ENCODE measurements at places on chromosomes 3 and 15.

GRCh38 chr3:32281570-32282106 is 43.2 kb downstream of the CMTM8 start:
- DNase-seq: no peak

GRCh38 chr15:50904211-50904610 is 4.3 kb upstream of the AP4E1 start:
- no peak for DNase-seq

DNA sequence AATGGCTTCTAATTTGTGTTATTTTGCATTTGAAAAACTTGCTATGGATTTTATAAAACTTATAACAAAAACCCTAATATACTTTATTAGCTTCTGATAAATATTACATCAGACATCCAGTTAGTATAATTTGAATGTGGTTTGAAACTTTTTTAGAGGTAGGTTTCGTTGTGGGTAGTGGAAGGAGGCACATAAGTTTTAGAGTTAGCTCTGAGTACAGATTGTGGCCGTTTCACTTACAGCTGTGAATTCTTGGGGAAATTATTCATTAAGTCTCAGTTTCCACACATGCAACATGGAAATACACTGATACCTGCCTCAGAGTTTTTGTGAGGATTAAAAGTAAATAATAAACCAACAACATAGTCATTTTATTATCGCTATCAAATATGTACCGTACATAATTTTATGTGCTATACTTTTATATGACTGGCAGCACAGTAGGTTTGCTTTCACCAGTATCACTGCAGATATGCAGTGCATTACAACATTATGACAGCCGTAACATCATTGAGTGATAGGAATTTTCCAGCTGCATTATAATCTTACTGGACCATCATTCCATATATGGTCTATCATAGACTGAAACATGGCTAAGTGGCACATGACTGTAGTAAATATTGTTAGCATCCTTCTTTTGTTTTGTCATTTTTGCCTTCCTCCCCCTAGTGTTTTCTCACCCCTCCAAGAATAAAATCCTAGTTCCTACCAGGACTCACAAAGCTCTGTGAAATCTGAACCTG is 175.6 kb downstream of the AKAP13 start:
- DNase-seq: no peak

DNA sequence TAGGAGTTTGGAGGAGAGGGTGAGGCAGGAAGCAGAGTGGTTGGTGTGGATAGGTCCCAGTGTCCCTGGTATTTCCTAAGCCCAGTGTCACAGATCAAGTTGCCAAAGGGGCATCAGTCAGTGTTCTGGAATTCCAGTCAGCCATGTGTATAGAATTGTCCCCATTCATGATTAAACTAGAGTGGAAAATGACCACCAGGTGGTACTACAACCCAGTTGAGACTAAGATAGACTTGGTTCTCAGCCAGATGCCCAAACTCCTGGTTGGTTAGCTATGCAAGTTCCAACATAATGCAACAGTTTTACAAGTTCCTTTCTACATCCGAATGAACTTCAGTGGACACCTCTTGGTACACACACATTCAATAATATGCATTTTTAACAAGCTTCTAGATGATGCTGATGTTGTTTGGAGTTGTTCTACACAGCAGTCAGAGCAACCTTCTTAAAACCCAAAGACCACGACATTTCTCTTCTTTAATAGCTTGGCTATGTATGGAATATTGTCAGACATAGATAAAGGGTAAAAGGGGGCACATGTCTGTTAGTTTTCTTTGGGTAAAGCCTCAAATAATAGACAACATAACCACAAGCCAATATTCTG is 8.4 kb upstream of the ATR start:
- peak; percentile 19 for DNase-seq

- no peak for DNase-seq
Measured at GRCh38 chr3:4406746-4407568, 60.1 kb downstream of the SUMF1 start.

DNA sequence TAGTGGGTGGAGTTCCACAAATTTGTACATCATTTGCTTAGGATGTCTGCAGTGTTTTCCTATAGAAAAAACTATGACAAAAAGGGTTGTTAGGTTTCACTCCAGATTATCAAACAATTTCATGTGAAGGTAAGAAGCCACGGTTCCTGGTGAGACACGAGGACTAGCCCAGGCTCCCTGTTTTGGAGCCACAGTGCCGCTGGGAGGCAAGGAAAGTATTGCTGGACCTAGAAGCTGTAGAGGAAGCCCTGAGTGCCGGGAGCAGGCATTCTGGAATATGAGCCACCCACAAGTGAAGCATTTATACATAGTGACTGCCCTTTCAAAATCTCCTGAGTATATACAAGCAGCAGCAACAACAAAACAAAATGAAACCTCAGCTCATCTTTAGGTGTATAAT is 142.0 kb downstream of the GABRB3 start:
- no peak for DNase-seq

DNA sequence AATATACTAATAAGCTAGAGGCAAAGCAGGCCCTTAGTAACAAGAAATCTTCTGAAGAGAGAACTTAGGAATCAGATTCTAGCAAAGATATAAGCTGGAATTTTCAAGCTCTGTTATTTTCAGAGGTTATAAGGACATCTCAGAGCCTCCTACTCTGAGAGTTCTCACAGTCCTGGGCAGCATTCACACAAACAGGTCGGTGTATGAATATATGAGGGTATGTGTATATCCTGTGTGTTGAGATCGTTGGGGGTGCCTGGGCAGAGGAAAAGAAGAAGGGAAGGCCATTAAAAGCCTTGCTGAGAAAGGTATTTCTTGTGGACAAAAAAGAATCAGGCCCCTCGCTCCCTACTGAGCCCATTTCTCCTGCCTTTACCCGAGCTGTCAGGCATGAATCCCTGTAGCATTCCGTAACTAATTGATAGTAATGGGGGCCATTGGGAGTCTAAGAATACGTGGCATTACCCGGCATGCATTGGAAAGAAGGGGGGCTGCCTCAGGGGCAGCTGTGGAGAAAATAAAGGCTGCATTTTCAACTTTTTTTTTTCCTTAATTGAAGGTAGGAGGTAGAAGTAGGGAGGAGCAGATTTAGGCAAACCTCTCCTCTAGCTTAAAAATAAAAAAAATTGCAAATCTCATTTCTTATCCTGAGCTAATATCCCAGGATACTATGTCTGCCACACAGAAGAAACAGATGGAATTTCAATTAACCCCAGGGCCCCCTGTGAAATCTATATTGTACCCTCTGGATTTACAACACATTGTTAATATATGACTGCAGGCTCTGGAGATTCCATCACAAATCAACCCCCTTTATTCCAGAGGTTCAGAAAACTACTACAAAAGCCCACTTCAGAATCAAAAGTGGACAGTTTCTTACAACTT is 103.8 kb downstream of the GTPBP8 start:
- no peak for DNase-seq

GRCh38 chr3:150623945-150624344 is 20.8 kb downstream of the SELENOT start:
- DNase-seq: no peak

GRCh38 chr3:57557085-57557537 is 1.0 kb downstream of the PDE12 start:
- DNase-seq: peak; percentile 20

GRCh38 chr15:65918945-65919344 is 49.7 kb downstream of the RAB11A start:
- DNase-seq: no peak

DNA sequence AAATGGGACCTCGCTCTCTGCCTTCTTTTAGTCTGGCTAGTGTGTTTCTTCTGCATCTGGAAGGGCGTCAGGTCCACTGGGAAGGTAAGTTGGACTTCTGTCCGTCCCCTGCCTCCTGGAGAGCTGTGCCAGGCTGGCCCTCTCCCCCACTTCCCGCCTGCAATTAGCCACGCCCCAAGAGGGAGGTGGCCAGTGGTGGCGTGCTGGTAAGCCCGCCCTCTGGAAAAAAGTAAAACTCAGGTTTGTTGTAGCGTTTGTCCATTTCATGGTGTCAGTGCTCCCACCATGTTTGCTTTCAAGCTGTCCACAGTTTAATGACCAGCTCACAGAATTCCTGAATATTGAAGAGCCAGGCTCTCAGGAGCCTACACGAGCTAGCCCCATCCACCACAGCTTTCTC is 55.6 kb downstream of the SLC6A6 start:
- no peak for DNase-seq

DNA sequence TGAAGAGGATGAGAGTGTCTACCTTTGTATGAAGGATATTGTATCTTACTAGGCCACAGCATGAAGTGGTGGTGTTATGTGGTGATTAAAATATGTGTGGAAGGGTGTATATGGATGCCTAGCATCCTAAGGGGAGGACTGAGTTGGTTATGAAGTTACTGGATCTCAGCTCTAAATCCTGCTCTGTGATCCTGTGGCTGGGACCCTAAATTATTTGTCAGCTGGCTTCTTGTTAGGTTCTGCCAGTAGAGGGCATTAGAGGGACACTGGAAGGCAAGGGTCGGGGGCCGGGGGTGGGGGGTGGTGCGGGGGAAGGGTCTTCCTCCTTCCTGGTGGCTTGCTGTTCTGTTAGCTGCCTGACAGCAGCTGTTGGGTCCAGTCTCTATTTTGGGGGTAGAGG is 34.9 kb downstream of the MORF4L1 start:
- DNase-seq: no peak

DNA sequence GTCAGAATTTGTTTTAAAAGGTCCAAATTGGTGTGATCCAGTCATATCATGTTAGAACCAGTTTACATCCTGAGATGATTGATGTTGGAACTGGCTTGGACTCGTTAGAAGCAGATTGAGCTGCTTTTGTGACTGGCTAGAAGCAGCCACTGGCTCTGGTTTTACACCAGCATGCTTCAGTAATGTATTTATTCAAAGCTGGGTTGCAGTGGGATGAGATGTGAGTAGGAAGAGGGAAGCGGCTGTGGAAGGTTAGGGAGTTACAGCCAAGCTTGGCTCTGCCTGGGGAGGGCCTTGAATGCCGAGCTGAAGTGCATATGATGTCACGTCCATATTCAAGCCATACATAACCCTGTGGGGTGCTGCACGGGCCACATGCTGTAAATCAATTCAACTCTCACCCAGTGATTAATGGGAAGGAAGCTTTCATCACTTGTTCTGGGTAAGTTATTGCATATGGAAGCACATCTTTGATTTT is 104.0 kb upstream of the SMAD3 start:
- DNase-seq: no peak

- DNase-seq: no peak
Measured at GRCh38 chr3:149115114-149115513, 14.3 kb upstream of the HPS3 start.

- no peak for DNase-seq
Measured at GRCh38 chr3:14857506-14857905, 38.7 kb downstream of the FGD5 start.

- DNase-seq: no peak
Measured at GRCh38 chr3:77259694-77260093, 219.8 kb downstream of the ROBO2 start.

DNA sequence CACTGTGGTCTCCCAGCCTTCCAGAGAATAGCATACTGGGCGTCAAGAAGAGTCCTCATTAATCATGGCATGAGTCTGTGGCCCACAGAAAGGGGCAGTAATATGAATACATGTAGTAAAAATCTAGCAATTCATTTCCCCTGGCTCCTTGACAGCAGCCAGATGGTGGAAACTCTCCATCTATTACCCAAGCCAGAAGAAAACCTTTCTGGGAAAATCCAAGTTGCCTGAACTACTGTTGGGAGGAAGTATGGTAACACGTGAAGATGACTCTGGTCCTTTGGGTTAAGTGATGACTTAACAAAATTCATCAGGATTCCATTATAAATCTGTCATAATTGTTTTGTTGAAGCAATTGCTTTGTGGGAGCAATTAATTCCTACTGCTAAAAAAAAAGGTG is 530.5 kb downstream of the FHIT start:
- no peak for DNase-seq

DNA sequence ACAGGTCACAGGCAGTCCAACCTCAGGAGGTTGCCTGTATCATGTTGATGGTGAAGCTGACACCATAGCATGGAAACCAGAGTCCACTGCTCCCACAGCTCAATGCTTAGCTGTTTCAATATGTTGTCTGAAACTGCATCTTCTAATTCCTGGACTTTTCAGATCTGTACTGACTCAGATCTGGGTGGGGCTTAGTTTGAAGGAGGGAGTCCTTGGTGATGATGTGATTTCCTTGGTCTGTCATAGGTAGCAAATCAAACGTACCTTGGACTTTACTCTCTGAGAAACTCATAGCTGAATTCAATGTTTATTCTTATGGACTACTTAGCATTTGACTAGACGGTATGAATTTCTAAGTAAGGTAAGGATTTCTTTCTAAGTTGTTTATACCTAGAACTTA is at the start of gene HHLA2:
HHLA2 (plus strand) TSS at position 310 of the 400 bp plus-strand sequence. CDS start 55,266 bp downstream, outside the sequence.
- no peak for DNase-seq

DNA sequence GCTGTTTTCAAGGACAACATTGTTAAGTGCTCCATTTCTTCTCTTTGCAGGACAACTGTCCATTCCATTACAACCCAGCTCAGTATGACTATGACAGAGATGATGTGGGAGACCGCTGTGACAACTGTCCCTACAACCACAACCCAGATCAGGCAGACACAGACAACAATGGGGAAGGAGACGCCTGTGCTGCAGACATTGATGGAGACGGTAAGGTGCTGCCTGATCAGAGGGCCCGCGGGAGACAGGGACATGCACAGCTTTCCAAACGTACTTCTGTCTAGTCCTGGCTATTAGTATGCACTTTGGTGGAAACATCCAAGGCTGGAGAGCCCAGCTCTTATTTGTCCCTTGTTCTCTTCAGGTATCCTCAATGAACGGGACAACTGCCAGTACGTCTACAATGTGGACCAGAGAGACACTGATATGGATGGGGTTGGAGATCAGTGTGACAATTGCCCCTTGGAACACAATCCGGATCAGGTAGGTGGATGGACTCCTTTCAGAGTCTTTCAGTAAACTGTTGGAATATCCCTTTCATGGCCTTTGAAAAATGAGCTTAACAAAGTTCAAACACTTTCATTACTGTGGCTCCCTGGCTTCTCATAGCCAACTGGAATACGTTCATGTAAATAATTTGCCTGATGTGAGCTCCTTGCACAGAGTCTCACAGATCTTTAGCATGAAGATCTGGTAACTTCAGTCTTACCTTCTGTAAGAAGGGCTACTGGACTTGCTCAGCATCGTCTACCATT is 10.4 kb downstream of the THBS1 start:
- DNase-seq: no peak

DNA sequence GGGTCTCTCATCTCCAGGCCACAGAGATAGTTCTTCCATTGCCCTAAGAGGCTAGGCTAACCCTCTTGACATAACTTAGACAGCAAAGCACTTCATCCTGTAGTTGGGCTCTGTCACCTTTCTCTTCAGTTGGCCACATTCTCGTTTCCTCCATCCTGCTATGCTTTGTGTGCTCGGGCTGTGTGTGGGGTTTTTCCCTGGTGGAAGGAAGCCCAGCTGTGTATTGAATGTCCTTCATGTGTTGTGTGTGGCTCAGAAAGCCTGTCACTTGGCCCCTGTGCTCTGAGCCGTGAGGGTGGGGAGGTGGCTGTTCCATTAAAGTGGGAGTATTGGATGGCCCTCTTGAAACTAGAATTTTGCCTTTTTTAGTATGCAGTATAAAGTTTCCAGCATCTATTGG is 8.8 kb upstream of the EXOG start:
- DNase-seq: no peak

- no peak for DNase-seq
Measured at GRCh38 chr3:98893740-98894139, 7.8 kb downstream of the DCBLD2 start.
